ENCODE measurements at places on chromosomes 1 and 21. TPM values are rescaled to one million over a fixed set of nuclear protein-coding genes. Genes with fewer than 3 reads are reported as not detected.

KRTAP19-1 gene
- not detected for total RNA-seq

NR0B2 gene
- total RNA-seq: not detected

DNA sequence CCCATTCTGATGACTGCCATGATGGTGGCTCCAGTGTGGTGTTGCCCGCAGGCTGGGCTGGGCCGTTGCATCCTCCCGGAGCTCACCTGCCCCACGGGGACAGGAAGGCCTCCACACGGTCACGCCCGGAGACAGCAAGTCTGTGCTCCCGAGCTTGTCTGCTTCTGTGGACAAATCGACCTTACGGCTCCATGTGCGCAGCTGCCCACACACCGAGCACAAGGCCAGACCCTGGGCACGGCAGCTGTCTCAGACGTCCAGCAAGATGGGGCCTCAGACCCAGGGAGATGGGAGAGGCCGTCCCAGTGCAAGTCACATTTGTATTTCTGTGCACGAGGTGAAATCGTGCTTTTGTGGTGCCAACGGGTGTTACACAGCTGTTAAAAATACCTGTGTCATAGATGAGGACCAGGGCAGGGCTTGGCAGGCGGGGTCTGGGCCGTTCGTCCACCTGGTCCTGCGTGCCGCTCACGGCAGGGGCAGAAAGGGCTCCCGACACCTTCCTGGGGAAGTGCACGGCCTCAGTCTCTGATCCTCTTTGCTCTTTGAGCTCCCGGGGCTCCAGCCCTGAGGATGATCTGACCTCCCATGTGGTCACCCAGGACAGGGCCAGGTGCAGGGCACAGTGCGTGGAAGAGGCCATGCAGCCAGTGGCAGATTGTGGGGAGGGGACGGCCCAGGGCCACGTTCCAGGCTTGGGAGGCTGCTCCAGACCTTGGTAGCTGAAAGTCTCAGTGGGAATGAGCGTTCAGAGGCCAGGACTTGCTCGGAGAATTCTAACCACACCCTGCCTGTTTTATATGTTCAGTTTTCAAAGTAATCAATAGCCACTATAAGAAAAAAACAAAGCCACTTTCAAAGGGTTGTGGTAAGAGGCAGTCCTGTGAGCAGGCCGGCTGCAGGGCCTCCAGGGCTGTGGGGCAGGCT, 13.5 kb downstream of the COL6A1 start:
- no peak for DNase-seq

GRCh38 chr1:194105381-194105780, 919.0 kb upstream of the B3GALT2 start:
- DNase-seq: no peak

- no peak for DNase-seq
Measured at GRCh38 chr1:156246241-156246780, 1.5 kb downstream of the PAQR6 start.

DNA sequence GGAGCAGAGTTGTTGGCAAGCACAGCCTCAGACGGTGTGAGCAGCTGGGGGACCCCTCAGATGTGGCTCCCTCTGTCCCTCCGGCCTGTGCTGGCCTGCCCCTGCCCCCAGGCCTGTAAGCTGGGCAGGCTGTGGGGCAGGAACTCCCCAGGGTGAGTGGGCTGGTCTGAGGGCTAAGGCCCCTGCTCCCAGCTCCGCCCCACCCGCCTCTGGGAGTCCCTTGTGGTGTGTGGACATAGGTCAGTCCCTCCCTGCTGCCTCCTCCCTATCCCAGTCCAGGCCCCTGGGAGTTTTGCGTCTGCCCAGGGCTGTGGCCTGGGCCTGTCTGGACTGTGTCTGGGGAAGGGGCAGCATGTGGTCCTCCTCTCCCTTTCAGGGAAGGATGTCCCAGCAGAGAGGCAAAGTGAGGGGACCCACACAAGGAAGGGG, 3.6 kb upstream of the VWA1 start:
- no peak for DNase-seq

DNA sequence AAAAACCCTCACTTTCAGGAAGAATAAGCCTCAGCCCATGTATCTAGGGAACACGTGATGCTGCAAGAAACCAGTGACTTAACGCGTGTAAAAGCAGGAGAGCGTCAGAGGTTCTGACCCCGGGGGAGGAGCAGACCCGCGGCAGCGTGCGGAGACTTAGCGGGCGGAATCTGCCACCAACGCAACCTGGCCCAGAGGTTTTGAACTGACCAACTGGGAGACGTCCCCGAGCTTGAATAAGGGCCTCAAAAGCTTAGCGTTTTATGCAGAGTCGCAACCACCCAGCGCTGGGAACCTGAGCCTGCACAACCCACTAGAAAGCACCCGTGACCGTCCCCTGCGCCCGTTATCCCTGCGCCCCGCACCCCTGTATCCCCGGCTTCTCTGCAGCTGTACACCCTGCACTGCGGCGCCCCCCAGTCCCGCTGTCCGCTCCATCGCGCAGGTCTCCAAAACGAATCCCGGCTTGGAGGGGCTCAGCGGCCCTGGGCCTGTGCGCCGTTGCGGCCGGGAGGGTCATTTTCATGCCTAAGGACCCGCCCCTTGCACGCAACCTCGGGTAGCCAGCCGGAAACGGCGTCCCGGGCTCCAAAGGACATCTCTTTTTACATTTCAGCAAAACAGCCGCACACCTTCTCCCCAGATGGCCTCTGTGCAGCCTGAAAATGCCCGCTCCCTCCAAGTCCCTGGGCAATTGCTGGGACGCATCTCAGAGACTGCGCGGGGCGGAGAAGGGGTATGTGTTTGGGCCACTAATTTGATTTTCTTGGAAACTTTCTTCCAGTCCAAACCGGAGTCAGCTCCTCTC, 29.4 kb upstream of the TRIM17 start:
- DNase-seq: peak; percentile 81

DNA sequence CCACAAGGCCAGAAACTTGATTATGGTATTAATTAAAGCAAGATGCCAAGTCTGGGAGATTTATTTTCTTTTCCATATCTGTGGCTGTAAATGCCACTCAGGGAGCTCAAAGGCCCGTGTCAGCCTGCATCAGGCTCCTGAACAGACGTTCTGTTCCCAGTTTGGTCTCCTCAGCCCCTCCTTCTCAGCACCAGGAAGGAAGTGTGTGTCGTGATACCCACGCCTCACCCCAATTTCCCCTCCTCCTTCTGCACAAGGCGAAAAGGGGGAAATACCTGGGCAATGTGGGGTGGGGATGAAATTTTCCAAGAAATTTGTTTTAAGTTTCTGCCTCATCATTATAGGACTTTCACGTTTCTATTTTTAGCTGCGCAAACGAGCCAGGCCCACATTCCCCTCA, 112.0 kb downstream of the SYF2 start:
- no peak for DNase-seq

All from cerebellum (tissue), 4 donors.